ENCODE measurements at places on chromosomes 3 and 15. TPM values are rescaled to one million over a fixed set of nuclear protein-coding genes. Genes with fewer than 3 reads are reported as not detected.

The REC114 gene
- not detected for total RNA-seq

The HYAL1 gene
- total RNA-seq = 0.43 TPM

The GCNT3 gene
- 123 TPM for total RNA-seq

The NAALADL2 gene
- not detected for total RNA-seq

The SCAANT1 gene
- not detected for total RNA-seq

The GOLGA8T gene
- total RNA-seq = 1.7 TPM

The OCA2 gene
- 0.11 TPM for total RNA-seq

The PARP3 gene
- 11.0 TPM for total RNA-seq

The GLDN gene
- not detected for total RNA-seq

The NTRK3 gene
- 24.0 TPM for total RNA-seq

The CCDC39 gene
- total RNA-seq = not detected

Data from A549 treated with Hydrocortisone at 1 μM for 4 hours (cell line).